ENCODE measurements at places on chromosomes 1 and 21.

GRCh38 chr1:96722958-96723357, 1.4 kb downstream of the PTBP2 start:
- DNase-seq = no peak

- no peak for DNase-seq
These were observed 38.7 kb downstream of the AMY1C start for GRCh38 chr1:103788377-103788776.

- peak; percentile 64 for DNase-seq
These were observed at the start of gene S100A13 for GRCh38 chr1:153626904-153627714. S100A13 (minus strand) TSS chr1:153627505; CDS start chr1:153626472, 1,033 bp downstream.

GRCh38 chr1:16302709-16303627, 49.3 kb downstream of the FBXO42 start:
- DNase-seq = no peak

DNA sequence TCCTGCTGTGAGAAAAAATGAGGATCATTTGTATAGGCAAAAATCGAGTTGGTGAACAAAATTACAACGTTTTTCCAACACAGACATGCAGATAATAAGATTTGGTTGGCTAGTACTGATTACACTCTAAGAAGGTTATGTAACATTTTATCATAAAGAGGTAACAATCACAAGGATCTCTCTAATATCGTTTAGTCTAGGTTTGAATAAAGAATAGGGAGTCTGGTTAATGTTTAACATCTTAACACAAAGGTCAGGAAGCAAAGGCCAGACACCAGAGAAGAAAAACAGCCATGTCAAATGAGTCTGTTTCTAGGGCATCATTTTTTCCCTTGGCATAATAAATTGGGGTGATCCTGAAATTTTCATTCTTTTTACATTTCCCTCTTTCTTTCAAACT, 207.4 kb upstream of the CHRM3 start:
- no peak for DNase-seq

GRCh38 chr1:1783320-1783719, 5.0 kb upstream of the NADK start:
- no peak for DNase-seq

GRCh38 chr1:186738926-186739325, 58.7 kb upstream of the PTGS2 start:
- no peak for DNase-seq

- no peak for DNase-seq
These were observed 134.3 kb downstream of the IGSF21 start for GRCh38 chr1:18241891-18242290.

DNA sequence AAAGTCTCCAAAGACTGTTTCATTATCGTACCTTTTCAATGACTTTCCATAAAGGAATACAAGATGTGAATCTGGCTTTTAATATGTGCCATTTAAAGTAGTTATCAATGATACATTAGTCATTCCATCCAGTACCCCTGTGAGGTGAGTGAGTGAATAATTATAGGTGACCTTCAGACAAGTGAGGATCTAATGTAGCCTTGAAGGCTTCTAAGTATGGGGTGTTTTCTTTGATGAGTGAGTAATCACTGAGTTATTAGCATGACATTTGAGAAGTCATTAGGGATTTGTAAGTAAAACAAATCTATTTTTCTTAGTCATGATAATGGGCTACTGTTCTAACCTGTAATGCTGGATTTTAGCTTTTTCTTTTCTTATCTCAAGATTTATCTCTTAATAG, 831.4 kb downstream of the ADGRL2 start:
- DNase-seq = no peak

GRCh38 chr1:1285102-1285571, 4.9 kb downstream of the SCNN1D start:
- DNase-seq = no peak

DNA sequence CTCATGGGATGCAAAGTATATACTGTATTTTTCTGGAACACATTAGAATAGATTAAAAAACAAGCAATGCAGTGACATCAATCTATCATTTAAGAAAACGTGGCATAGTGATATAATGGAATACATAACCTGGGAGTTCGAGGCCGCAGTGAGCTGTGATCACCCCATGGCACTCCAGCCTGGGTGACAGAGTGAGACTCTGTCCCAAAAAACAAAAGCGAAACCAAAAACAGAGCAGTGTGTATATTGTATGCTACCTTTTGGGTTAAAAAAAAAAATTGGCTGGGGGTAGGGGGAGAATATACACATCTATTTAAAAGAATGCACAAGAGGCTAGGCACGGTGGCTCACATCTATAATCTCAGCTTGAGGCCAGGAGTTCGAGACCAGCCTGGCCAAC, 13.5 kb downstream of the SLC2A1 start:
- no peak for DNase-seq

GRCh38 chr1:80305466-80305865, 1298.9 kb upstream of the ADGRL4 start:
- no peak for DNase-seq

GRCh38 chr1:18100491-18101063, 7.0 kb upstream of the IGSF21 start:
- DNase-seq = peak; percentile 40

- DNase-seq = no peak
These were observed 1.7 kb downstream of the TNFSF4 start for GRCh38 chr1:173205146-173206051.

- peak; percentile 43 for DNase-seq
These were observed 4.3 kb downstream of the TRABD2B start for GRCh38 chr1:47992720-47993415.

Measured in GOT3 (cell line).